ENCODE measurements at places on chromosomes 6 and 20.

- no peak for DNase-seq
Measured at GRCh38 chr6:49626811-49627210, 9.8 kb downstream of the RHAG start.

GRCh38 chr6:27157459-27158315, 89.8 kb upstream of the PRSS16 start:
- no peak for DNase-seq

DNA sequence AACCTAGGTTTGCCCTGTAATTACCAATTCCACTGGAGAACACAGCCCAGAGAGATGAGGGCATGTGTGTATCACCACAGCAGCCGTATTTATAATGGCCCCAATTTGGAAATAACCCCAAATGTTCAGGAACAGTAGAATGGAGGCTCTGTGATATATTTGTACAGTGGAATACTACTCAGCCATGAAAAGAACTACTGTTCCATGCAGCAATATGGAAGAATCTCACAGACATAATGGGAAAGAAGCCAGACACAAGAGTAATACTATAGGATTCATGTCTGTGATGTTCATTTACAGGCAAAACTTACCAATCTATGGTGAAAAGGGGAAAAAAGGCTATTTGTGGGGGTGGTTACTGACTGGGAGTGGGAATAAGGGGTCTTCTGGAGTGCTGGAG, 83.7 kb upstream of the TRAF3IP2 start:
- DNase-seq = no peak

DNA sequence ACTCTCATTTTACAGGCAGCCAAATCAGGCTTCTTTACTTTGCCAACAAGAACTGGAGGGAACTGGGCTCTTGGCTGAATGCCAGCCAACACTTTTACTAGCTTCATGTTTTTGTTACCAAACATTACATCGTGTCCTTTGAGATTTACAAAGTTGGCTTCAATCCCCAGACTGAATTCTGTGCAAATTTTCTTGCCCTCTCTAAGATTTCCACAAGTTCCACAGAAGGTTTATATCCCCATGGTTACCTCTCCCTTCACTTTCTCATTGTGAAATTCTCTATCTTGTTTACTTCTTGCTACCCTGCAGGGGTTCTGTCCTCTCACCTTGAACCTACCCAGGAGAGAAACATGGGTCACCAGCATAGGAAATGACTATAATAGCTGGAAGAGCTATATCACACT, 37.6 kb upstream of the PLCB1 start:
- DNase-seq = no peak

DNA sequence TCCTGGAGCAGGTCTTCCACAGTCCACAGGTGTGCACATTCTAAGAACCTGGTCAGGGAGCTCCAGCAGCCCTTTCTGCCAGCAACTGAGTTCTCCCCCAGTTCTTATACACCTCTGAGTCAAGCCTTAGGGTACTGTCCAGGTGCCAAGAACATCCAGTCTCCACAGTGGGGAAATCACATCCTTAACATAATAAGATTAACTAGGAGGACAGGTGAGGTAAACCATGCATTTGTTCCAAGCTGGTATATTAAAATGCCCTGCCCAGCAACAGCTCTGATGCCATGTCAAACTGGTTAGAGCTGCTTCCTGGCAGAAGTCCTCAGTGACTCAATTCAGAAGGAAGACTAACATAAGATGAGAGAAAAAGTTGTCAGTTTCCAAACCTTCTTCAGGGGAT, 303.9 kb upstream of the SGK1 start:
- no peak for DNase-seq

DNA sequence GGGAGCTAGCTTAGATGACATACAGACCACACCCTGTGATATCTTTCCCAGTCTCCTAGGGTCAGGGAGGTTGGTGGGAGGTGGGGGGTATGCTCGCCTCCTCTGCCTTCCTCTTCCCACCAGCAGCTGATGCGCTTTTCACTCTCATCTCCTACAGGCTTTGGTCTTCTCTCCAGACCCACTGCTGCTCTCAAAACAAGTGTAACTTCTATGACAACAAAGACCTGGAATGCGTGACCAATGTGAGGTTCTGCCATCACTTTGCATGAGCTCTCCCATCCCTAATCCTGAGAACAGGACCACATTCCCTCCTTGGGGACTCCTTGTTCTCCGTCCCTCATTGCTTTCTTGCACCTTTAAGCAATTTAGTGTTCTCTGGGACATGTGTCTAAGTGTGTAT, 2.7 kb downstream of the CTSA start:
- DNase-seq = no peak

- DNase-seq = no peak
Measured at GRCh38 chr20:38975539-38976120, 13.5 kb downstream of the DHX35 start.

- no peak for DNase-seq
Measured at GRCh38 chr6:117008618-117009017, 131.6 kb downstream of the RFX6 start.

GRCh38 chr6:166417285-166417691, 34.5 kb upstream of the MPC1 start:
- no peak for DNase-seq

- DNase-seq = no peak
Measured at GRCh38 chr20:39716796-39717341, 754.7 kb downstream of the DHX35 start.

DNA sequence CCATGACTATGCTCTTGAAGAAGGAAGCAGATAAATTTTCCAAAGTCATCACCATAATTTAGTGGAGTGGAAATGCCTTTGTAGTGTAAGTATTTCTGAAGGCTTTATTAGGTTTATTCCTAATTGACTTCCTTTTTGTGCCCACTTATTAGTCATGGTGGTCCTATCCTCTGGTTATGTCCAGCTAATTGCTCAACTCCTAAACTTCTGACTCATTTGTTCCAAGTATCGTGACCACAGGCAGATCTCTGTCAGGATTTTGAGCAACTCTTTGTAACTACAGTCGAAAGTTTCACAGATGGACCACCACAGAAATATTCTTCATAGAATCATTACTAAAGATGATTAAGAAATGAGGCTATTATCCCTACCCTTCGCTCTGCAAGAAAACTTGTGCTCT, 315.6 kb upstream of the PTCHD4 start:
- peak; percentile 71 for DNase-seq
